Activated CD4-positive, alpha-beta T cell treated with anti-CD3 and anti-CD28 coated beads, Interleukin-2, amount 10 ng/mL, durations not matched to agents 7 days and 5 days (primary cell): ENCODE measurements at places on chromosomes 2 and 18. TPM values are rescaled to one million over a fixed set of nuclear protein-coding genes. Genes with fewer than 3 reads are reported as not detected.
A peak's percentile ranks its signal among the peaks of the same experiment; 100 is the strongest.

The ACKR3 gene
- total RNA-seq: 6.4 TPM

DNA sequence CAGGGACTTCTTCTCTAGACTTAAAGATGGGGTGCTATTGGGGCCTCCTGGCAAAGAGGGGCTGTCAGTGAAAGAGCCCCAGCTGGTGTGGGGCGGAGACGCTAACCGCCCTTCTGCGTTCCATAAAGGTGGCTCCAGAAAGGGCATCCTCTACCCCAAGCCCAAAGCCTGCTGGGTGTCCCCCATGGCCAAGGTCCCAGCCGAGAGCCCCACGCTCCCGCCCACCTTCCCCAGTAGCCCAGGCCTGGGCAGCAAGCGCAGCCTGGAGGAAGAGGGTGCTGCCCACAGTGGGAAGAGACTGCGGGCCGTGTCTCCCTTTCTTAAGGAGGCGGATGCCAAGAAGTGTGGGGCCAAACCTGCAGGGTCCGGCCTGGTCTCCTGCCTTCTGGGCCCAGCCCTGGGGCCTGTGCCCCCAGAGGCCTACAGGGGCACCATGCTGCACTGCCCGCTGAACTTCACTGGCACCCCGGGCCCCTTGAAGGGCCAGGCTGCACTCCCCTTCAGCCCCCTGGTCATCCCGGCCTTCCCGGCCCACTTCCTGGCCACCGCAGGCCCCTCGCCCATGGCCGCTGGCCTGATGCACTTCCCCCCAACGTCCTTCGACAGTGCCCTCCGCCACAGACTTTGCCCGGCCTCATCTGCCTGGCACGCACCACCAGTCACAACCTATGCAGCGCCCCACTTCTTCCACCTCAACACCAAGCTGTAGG lies 15.2 kb downstream of the ARID5A start:
- H3K27ac ChIP-seq: no peak overlapping the region
- DNase-seq: no peak
- H3K27me3 ChIP-seq: no peaks in the 10 kb centered on the region

DNA sequence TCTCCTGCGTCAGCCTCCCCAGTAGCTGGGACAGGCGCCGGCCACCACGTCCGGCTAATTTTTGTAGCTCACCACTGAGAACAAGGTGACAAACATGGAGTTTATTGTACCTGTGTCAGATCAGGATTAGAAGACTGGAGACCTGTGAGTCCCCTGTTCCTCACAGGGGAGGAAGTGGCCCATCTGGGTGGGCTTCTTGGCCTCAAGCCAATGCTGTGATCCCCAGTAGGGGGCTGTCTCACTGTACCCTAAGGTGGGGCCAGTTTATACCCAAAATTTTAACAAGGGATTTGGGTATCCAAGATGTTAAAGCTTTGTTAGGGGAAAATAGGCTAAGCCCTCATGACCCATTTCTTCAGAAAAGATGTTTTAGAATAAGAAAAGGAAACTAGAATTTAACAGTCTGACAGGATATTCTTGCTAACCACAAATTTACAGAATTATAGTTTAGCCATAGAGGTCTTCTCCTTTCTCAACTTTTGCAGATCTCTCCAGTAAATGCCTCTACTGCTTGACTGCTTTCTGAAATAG lies 16.3 kb downstream of the PCBP1 start:
- no peaks in the 10 kb centered on the region for H3K27me3 ChIP-seq
- H3K4me3 ChIP-seq: peak overlapping the region; percentile 72
- no peak for DNase-seq
- peak overlapping the region; percentile 92 for H3K27ac ChIP-seq
- H3K4me1 ChIP-seq: peaks cover 51% of the 10 kb centered on the region

DNA sequence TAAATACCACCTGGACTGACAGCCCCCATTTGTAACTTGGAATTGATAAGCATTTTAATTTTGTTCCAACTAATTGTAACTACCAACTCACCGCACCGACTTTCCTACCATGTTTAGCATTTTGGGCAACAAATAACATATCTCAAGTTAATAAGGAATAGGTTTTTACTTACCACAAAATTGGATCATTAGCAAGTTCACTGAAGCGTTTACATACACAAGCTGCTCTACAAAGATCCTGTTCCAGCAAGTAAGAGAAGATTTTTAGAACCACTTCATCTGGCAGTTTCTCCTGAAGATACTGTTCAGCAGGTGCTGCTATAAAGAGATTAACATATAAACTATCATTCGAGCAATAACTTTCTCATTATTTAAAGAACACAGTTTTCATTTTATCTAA lies 55.7 kb downstream of the MSH6 start:
- peaks cover 14% of the 10 kb centered on the region for H3K4me1 ChIP-seq
- no peak overlapping the region for H3K4me3 ChIP-seq
- H3K27me3 ChIP-seq: no peaks in the 10 kb centered on the region
- H3K36me3 ChIP-seq: peaks cover 29% of the 10 kb centered on the region
